ENCODE measurements at places on chromosomes 1 and 21.

DNA sequence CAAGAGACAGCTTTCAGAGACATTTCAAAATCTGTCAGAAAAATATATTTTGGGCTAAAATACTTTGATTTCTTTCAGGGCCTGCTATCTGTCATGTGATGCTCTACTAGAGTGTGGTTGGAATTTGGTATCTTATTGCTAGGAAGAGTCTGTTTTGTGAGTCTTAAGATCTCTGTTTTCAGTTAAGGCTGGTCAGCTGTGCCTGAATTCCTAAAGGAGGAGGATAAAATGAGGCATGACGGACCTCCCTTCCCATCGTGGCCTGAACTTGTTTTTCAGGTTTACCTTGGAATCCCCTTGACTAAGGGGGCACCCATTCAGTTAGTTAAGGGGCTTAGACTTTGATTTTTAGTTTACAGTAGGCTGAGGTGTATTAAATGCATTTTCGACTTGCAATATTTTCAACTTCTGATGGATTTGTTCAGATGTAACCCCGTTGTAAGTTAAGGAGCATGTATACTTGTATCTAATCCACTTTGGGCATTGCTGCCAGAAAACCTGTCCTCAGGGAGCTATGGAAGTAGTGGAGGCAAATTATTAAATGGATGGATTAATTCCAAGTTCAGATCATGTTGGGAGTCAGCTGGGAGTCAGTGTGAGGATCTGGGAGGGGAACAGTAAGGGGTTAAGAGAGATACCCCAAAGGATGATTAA, 18.3 kb downstream of the CAPN2 start:
- DNase-seq, result no peak

- DNase-seq, result no peak
Observed at GRCh38 chr1:92944901-92945747, 16.1 kb downstream of the DIPK1A start.

DNA sequence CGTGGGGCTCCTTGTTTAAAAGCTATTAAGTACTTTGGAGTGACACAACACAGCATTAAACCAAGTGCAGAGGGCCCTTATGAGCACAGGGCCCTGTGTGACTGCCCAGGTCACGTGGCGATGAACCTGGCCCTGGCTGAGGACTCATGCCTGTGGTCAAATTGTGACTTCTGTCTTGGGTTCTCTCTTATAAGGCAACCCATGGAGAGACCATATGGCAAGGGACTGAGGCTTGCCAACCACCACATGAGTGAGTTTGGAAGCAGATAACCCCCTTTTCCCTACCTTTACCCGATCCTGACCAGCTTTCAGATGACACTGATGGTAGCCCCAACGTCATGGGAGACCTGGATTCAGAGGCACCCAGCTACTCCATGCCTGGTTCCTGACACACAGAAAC, 140.5 kb downstream of the ZBTB18 start:
- no peak for DNase-seq

GRCh38 chr1:197948926-197949899, 32.0 kb downstream of the LHX9 start:
- no peak for DNase-seq

GRCh38 chr21:44578371-44579055, 1.9 kb downstream of the KRTAP10-5 start:
- no peak for DNase-seq

DNA sequence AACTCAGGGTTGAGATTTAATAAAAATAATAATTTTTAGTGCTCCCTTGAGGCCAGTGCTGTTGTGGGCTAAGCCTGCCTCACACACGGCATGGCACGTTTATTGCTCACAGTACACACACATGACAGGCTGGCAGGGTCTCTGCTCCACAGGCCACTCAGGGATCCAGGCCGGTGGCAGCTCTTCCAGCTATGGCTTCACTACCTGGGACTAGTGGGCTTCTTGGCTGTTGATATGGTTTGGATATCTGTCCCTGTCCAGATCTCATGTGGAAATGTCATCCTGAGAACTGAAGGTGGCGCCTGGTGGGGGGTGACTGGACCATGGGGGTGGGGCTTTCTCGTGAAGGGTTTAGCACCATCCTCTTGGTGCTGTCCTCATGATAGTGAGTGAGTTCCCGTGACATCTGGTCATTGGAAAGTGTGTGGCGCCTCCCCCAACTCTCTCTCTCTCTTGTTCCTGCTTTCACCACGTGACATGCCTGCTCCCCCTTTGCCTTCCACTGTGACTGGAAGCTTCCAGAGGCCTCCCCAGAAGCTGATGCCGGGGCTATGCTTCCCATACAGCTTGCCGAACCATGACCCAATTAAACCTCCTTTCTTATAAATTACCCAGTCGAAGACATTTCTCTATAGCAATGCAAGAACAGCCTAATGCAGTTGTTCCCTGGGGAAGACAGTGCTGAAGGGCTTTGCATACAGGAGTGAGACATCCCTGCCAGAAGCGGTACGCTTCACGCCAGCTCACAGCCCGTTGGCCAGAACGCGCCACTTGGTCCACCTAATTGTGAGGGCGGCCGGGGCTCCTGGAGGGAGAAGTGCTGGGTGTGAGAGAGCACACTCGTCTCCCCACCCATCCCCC, 226.9 kb upstream of the C1orf174 start:
- DNase-seq, result no peak

DNA sequence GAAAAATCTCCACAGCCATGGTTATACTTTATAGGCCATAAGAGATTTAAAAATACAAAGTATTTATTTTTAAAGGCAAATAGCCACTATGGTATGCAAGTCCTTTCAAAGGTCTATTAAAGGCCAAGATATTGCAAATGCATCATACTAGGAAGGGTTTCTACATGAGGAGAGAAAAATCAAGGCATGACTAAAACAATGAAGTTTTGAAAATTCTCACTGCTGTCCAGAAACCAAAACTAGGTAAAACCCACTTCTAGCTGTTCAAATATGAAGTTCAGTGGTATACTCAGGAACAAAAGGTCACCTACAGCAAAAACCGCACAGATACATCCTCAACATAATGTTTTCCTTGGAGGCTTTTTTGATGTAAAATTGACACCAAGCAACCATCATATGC, 75.0 kb downstream of the EPS15 start:
- DNase-seq, result no peak

DNA sequence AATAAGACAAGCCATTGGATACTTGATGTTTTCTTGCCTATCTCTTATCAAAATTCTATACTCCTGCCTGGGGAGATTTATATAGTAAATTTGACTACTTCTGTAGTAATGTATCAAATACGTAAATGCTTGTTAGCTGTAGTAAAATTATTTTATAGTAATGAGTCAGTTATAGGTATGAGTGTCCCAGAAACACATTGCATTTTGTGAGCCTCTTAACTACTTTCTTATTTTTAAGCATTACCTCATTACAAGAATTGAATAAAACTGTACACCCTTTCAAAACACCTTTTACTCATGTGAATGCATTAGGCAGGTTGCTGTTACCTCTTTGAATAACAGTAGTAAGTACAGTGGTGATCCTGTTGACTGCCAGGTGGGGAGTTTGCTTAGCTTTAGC, 28.4 kb downstream of the PRRC2C start:
- no peak for DNase-seq

Data from CMK (cell line).